ENCODE measurements at places on chromosomes 2 and 18.

- DNase-seq = peak; percentile 5
Observed at GRCh38 chr2:102915128-102915527, 153.3 kb downstream of the TMEM182 start.

DNA sequence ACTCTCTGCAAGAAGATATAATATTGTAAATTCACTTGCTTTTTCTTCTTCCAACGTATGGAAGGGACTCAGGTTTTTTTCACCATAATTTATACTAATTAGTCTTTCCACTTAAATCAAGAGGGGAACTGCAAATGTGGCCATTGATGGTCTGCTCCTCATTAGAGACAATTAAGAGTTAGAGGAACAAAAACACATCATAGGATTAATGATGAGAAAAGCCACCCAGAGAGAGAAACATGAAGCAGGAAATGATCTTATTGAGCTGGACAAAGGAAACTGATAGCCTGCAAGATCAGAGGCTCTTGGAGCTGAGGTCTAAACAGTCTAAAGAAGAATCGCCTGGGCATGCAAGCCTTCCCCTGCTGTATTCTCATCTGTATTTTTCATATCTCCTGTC lies 151.2 kb upstream of the NRP2 start:
- DNase-seq = no peak

GRCh38 chr2:118310681-118311429 lies 222.6 kb downstream of the INSIG2 start:
- DNase-seq = peak; percentile 40

DNA sequence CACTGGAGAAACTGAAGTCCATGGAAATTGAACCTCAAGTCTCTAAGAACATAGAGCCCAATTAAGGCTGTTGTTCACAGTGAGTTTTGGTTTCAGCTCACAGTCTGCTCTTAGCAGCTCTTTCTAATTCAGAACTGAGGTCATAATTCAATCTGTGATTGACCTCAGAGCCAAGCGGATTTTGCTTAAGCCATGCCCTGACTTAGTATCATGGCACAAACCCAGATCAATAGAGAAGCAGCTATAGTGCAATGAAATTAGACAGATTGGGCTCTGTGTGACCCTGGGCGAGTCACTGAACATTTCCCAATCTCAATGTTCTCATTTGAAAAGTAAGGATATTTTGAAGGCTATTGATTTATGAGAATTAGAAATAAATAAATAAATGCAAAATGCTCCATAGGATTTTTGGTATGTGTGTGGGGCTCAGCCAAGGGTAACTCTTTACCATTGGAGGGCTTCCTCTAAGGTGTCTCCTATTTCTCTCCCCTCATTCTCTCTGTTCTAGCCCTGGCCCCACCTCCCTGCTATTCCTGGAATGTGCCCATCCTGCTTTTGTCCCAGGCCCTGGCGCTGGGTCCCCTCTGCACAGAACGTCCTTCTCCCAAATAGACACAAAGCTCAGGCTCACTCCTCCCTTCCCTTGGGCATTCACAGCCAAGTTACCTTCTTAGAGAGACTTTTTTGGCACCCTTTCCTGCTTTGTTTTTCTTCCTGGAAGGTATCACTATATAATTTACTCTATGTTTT lies 239.6 kb downstream of the LPIN1 start:
- DNase-seq = no peak
